Stimulated activated CD8-positive, alpha-beta memory T cell treated with anti-CD3 and anti-CD28 coated beads, Interleukin-15, amount 100 ng/mL, for 4 hours (primary cell): ENCODE measurements at places on chromosomes 12 and 14.

DNA sequence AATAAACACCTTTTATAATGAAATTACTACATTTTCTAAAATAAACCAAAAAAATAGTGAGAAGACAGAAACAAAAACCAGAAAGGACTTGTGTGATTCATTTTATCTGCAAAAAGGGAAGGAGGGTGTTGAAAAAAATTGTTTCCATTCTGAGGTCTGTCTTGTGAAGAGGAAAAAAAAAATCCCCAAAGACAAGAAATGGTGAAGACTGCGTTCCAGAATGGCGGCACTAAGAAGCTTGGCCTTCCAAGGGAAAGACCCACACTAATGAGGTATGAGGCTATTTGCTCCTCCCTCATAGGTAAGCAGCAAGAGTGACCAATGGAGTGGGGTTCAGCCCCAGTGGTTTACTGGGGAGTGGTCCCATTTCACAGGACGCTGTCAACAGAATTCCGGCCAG lies 35.0 kb downstream of the GNPTAB start:
- DNase-seq, result no peak

- DNase-seq, result no peak
Observed at GRCh38 chr14:88698651-88699050, 94.1 kb downstream of the EML5 start.

DNA sequence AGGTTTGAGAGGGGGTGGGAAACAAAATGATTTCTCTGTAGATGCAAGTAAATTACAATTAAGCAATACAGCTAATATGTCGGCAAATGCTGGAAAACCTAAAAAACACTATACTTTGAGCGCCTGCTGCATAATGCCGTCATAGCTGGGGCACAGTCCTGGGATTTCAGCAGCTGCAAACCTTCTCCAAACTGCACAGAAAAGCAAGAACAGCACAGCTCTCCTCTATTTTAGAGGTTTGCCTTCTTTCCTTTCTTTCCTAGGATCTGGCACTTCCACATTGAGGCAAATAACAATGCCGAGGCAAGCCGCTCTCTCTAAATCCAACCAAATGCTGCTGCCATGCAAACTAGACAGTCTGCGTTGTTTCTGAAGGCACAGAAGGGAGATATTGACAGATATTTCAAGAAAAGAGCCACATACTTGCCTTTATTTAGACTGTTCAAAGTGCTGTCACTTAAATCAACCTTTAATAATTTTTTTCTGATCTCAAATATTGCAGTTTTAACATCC lies 287.1 kb upstream of the G2E3 start:
- DNase-seq, result no peak

GRCh38 chr12:81245907-81246570 lies 168.2 kb downstream of the ACSS3 start:
- DNase-seq, result no peak

DNA sequence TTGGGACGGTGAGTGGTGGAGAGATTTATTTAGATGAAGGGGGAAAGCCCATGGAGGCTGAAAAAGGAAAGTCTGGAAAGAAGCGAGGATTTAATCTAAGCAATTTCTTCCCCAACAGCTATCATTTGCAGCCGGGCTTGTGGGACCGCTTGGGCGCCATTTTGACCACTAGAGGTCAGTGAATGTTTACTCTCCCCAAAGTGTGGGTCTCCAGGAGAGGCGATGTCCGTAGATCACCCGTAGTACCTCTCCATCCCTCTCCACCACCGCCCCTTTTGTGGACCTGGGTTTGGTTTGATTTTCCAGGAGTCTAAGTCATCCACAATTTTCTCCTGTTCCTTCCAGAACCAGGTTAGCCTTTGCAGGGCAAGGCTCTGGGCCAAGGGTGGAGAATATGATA lies 91.2 kb upstream of the PARP11 start:
- DNase-seq, result no peak

DNA sequence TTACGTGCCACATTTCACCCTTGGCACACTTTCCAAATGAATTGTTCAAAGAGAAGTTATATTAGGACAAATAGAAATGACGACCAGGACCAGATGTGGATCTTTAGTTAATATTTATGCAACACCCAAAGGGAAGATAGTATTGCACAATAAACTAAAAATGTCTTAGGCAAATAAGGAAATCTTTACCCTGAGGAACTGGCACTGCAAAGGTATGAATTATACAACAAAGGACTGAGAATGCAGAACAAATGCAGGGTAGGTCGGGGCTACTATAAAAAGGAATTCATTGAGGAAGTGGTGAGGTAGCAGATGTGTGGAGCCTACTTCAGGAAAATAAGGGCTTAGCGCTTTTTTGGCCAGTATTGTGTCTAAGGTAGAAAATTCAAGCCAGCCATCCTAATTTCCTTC lies 3.9 kb upstream of the TMTC2 start:
- DNase-seq, result no peak

GRCh38 chr12:58252914-58253313 lies 311.5 kb downstream of the ATP23 start:
- DNase-seq, result no peak

DNA sequence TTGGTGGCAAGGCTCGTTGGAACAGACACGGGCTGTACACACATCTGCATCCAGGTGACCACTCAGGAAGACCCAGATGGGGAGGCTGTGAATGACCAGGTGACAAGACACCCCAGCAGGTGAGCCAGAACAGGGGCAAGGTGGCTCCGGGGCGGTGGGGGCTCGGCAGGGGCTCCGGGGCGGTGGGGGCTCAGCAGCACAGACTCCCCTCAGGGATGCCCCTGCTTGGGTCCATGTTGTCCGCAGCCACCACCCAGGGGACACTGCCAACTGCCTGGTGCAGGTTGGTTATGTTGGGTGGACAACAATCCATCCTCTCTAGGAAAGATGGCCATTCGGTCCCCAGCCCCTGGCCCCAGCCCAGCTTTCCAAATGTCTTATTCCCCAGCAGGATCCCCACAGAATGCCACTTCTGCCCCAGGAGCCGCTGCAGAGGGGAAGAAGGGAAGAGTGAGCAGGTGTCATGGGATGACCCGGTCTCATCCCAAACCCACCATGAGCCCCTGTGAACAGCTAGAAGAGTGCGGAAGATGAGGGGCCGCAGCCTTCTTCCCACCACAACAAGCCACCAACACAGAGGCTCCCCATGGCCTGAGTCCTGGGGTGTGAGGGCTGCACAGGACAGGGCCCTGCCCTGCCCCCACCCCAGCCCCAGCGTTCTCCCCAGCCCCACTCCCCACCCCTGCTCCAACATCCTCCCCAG lies 31.4 kb upstream of the C14orf180 start:
- DNase-seq, result no peak

- DNase-seq, result no peak
Observed at GRCh38 chr12:64461634-64462414, 9.9 kb downstream of the TBK1 start.

GRCh38 chr14:65438266-65438933 lies 25.9 kb downstream of the FUT8 start:
- no peak for DNase-seq

DNA sequence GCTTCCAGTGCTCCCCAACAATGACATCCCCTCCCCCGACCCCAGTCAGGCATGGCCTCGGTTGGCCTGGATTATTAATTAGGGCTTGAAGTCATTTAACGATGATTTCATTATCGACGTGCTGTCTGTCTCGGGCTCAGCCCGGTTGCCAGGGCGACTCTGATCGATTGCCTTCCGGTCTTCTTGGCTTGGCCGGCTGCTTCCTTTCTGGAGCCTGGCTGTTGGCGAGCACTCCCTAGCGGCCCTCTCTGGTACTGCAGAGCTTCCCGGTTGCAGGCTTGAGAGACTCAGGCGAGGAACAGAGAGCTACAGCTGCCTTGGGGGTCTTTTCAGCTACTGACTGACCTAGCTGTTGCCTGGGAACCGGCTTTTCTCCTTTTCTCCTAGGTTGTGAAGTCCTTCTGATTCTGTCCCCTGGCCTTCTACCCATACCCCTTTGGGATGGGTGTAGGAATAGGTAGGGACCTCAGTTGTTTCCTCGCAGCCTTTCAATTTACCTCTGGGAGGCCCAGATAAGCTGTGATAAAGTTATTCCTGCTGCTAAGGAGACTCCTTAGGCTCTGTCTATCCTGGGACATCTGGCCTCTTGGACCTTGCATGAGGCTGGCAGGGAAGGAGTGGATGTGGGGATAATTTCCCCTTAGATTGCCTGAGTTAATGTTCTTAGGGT lies 5.5 kb upstream of the CISTR start:
- peak; percentile 38 for DNase-seq

- DNase-seq, result no peak
Observed at GRCh38 chr12:62435303-62436163, 31.1 kb upstream of the MON2 start.

DNA sequence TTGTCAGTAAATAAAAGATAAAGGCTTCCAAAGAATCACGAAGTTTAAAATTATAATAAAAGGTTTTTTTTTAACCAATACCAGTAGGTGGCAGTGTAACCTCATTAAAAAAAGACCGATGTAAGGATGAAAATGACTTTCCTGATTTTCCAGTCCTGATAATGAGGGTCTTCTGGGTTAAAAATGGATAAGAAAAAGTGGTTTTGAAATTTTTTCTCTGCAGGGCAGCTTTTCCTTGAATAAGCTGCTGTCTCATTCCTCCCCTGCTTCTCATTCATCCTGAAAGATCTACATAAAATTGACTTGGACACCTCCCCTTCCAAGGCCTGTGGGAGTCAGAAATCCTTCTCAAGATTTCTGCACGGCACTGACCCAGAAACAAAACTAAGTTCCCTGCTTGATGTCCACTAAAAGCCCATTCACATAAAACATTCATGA lies 58.9 kb upstream of the FBXO33 start:
- no peak for DNase-seq
